ENCODE measurements at places on chromosomes 1 and 21. TPM values are rescaled to one million over a fixed set of nuclear protein-coding genes. Genes with fewer than 3 reads are reported as not detected.

GRCh38 chr1:164613176-164613575, 54.2 kb downstream of the PBX1 start:
- H3K4me3 ChIP-seq: no peak overlapping the region
- H3K4me1 ChIP-seq: peaks cover 38% of the 10 kb centered on the region
- H3K36me3 ChIP-seq: no peaks in the 10 kb centered on the region
- H3K27ac ChIP-seq: no peak overlapping the region
- H3K27me3 ChIP-seq: peaks cover 3% of the 10 kb centered on the region
- DNase-seq: no peak

The GSTM1 gene
- total RNA-seq: not detected

- peak overlapping the region; percentile 7 for H3K4me3 ChIP-seq
- DNase-seq: no peak
- H3K4me1 ChIP-seq: peaks cover 37% of the 10 kb centered on the region
- no peak overlapping the region for H3K27ac ChIP-seq
- H3K27me3 ChIP-seq: peaks cover 10% of the 10 kb centered on the region
- peaks cover 7% of the 10 kb centered on the region for H3K36me3 ChIP-seq
Measured at GRCh38 chr1:181150842-181151241, 62.3 kb downstream of the IER5 start.

The EXTL2 gene
- total RNA-seq: 27.9 TPM

GRCh38 chr1:222643938-222644635, 26.2 kb downstream of the MIA3 start:
- peaks cover 3% of the 10 kb centered on the region for H3K27me3 ChIP-seq
- H3K36me3 ChIP-seq: no peaks in the 10 kb centered on the region
- H3K27ac ChIP-seq: peak overlapping the region; percentile 95
- H3K4me1 ChIP-seq: peaks cover 7% of the 10 kb centered on the region

The LORICRIN gene
- total RNA-seq: not detected

DNA sequence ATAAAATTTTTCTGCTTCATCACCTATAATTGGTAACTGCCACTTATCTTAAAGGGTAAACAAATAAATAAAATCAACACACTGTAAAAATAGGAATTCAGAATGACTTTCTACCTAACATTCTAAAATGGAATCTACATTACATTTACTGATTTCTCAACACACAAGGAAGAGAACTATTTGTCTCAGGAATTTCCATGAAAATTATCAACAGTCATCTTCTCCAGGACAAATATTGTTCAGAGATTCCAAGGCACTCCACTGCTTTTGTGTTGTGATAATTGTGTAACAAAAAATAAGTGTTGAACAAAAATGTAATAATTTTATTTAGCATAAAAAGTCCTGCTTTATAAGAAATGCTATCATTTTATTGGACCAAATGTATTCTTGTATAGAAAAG, 7.3 kb downstream of the ODF2L start:
- no peaks in the 10 kb centered on the region for H3K36me3 ChIP-seq
- DNase-seq: no peak
- no peaks in the 10 kb centered on the region for H3K4me1 ChIP-seq

The SYPL2 gene
- total RNA-seq: 0.42 TPM

- H3K36me3 ChIP-seq: no peaks in the 10 kb centered on the region
- H3K4me1 ChIP-seq: peaks cover 52% of the 10 kb centered on the region
Measured at GRCh38 chr1:39275836-39276507, 71.5 kb downstream of the MACF1 start.

The WNT2B gene
- total RNA-seq: 4.0 TPM

The CD1B gene
- not detected for total RNA-seq

The OR2AK2 gene
- 0.49 TPM for total RNA-seq

The ICOSLG gene
- total RNA-seq: 0.37 TPM

- H3K36me3 ChIP-seq: no peaks in the 10 kb centered on the region
- no peaks in the 10 kb centered on the region for H3K27me3 ChIP-seq
- H3K4me1 ChIP-seq: peaks cover 23% of the 10 kb centered on the region
- H3K4me3 ChIP-seq: no peak overlapping the region
- no peak overlapping the region for H3K27ac ChIP-seq
- DNase-seq: no peak
Measured at GRCh38 chr1:8415526-8416278, 97.8 kb downstream of the SLC45A1 start.

DNA sequence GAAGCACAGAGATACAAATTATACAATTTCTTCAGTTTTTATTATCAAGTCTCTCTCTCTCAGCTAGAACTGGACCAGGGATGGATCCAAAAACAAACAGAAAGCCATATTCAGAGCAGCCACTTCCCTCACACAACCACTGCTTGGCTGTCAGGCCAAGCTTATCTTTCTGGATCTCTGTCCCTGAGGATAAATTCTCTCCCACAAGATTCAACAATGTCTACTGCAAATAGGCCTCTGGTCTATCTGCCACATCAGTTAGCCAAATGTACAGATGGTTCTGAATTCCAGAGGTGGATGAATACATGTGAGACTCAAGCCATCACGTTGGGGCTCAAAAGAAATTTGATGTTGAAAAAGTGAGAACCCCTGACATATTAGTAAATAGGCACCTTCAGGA, 350.9 kb downstream of the LTN1 start:
- H3K27ac ChIP-seq: no peak overlapping the region
- no peak for DNase-seq
- H3K4me3 ChIP-seq: no peak overlapping the region
- H3K27me3 ChIP-seq: peaks cover 2% of the 10 kb centered on the region

DNA sequence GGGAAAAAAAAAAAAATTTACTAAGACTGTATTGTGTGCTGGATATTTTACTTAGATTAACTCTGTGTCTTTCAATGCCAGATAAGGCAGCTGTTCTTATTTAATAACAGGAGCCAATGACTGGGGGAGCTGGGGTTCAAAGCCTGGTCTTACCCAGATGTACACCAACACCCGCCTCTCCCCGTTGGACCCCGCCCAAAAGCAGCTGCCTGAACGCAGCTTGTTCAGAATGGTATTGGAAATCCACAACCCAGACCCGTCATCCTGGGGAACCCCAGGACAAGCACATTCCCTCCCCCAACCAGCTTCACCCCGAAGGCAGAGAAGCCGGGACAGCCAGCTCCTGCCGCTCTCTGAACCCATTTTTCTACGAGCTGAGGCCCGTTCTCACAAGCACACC, 113.6 kb upstream of the TMPRSS2 start:
- peaks cover 8% of the 10 kb centered on the region for H3K27me3 ChIP-seq
- H3K4me1 ChIP-seq: peaks cover 2% of the 10 kb centered on the region
- no peak overlapping the region for H3K4me3 ChIP-seq
- no peak for DNase-seq

DNA sequence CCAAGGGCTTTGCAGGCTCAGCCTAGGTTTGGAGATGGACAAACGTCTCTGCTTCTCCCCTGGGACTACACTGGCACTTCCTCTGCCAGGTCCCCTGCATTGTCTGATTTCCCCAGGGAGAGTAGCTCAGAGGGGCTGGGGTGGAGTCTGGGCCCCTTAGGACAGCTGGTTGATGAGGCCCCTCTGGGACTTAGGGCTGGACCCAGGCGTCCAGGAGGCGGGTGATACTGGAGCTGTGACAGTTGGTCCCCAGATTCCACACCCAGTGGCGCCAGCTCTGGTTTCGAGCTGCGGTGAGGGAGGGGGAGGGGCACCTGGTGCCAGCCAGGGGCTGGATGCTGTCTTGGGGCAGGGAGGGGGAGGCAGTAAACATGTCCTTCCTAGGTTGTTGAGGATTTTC, 7.4 kb upstream of the MEX3A start:
- H3K27ac ChIP-seq: no peak overlapping the region
- DNase-seq: no peak
- H3K27me3 ChIP-seq: no peaks in the 10 kb centered on the region
- H3K36me3 ChIP-seq: no peaks in the 10 kb centered on the region
- no peak overlapping the region for H3K4me3 ChIP-seq

DNA sequence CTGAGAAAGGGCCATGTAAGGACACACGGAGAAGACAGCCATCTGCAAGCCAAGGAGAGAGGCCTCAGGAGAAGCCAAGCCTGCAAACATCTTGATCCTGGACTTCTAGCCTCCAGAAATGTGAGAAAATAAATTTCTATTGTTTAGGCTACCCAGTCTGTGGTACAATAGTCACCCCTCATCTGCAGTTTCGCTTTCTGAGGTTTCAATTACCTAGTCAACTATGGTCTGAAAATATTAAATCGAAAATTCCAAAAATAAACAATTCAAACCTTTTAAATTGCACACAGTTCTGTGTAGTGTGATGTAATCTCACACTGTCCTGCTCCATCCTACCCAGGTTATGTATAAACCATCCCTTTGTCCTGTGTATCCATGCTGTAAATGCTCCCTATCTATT, 52.6 kb downstream of the ZNF644 start:
- DNase-seq: no peak
- H3K4me3 ChIP-seq: no peak overlapping the region
- H3K27ac ChIP-seq: no peak overlapping the region
- peaks cover 2% of the 10 kb centered on the region for H3K27me3 ChIP-seq

The MPL gene
- not detected for total RNA-seq

The OR10J1 gene
- not detected for total RNA-seq

DNA sequence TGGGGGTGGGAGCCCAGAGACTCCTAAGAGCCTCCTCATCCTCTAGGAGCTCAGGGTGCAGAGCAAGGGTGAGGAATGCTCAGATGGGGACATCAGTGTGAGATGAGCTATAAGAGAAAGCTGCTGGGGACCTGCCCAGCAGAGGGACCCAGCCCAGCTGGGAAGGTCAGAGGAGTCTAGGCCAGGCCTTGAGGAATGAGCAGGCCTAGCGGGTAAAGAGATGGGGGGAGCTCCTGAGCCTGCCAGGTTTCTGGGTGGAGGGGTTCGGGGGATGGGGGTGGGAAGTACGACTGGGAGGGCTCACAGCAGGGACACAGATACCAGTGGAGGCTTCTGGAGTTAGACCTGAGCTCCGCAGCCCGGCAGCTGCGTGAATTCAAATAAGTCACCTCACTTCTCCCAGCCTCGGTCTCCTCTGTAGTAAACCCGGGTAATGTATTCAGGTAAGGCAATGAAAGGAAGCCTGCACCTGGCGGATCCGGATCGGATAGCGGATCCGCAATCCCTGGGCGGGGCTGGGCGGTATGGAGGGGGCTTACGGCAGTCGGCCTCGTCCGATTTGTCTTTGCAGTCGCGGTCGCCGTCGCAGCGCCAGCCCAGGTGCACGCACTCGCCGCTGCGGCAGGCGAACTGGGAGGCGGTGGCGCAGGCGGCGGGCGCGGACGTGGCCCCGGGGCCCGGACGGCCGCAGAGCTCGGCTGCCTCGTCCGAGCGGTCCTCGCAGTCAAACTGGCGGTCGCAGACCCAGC, 38.0 kb upstream of the MAGOH start:
- no peak overlapping the region for H3K4me3 ChIP-seq
- no peak overlapping the region for H3K27ac ChIP-seq
- peaks cover 17% of the 10 kb centered on the region for H3K4me1 ChIP-seq
- DNase-seq: no peak
- H3K27me3 ChIP-seq: peaks cover 14% of the 10 kb centered on the region
- no peaks in the 10 kb centered on the region for H3K36me3 ChIP-seq

- peak; percentile 32 for DNase-seq
- no peaks in the 10 kb centered on the region for H3K27me3 ChIP-seq
- H3K4me3 ChIP-seq: no peak overlapping the region
- no peak overlapping the region for H3K27ac ChIP-seq
Measured at GRCh38 chr1:196056966-196057365, 551.3 kb downstream of the KCNT2 start.

- H3K36me3 ChIP-seq: no peaks in the 10 kb centered on the region
- no peak overlapping the region for H3K27ac ChIP-seq
- no peaks in the 10 kb centered on the region for H3K27me3 ChIP-seq
- no peak overlapping the region for H3K4me3 ChIP-seq
- DNase-seq: no peak
- H3K4me1 ChIP-seq: no peaks in the 10 kb centered on the region
Measured at GRCh38 chr1:186834399-186834958, 5.7 kb downstream of the PLA2G4A start.

DNA sequence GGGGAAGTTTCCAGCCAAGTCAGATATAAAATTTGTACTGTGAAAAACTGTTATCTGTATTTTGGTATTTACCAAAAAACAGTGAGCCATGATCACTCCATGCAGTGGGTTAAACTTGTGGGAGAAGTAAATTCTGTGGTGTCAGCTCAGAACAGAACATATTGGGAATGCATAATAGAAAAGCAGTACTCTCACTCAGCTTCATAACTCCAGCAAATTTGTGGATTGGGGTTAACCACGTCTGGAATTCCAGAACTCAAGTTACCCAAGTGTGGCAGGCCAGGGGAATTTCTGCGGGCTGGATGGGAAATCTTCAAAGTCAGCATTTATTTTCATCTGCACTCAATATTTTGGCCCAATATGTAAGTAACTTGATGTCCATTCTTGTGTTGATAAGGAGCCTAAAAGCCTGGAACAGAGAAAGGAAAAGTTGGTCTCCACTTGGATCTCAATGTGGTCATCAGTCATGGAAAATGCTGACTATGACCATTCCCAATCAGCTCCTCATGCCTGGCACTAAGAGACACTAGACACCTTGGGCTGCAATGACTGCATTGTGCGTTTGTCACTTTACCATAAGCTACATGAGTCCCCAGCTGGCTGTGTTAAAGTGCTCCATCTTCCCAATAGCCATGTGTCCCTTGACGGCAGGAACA, 39.1 kb upstream of the ENAH start:
- peaks cover 3% of the 10 kb centered on the region for H3K4me1 ChIP-seq
- no peak overlapping the region for H3K27ac ChIP-seq
- no peaks in the 10 kb centered on the region for H3K27me3 ChIP-seq
- DNase-seq: no peak
- no peak overlapping the region for H3K4me3 ChIP-seq

The INKA2 gene
- 112 TPM for total RNA-seq

The MAP3K21 gene
- 0.25 TPM for total RNA-seq

All from glutamatergic neuron (in vitro differentiated cells).